ENCODE measurements at places on chromosomes 4 and X.

DNA sequence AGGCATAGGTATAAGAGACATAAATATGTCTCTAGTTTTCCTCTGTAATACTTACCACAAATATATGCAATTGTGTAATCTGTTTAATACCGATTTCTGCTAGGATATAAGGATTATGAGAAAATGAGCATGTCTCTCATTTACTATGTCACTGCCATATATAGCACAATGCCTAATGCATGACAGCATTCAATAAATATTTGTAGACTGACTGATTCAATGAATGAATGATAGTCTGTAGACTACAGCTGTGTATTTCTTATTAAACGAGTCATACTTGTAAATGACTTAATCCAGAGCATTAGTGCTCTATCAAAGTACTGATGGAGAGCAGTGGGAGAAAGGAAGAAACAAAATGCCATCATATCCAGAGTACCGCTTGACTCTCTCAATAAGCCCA is 175.6 kb downstream of the PPP3CA start:
- no peak for DNase-seq

- DNase-seq: no peak
These were observed 16.3 kb downstream of the GPR34 start for GRCh38 chrX:41705042-41705441.

DNA sequence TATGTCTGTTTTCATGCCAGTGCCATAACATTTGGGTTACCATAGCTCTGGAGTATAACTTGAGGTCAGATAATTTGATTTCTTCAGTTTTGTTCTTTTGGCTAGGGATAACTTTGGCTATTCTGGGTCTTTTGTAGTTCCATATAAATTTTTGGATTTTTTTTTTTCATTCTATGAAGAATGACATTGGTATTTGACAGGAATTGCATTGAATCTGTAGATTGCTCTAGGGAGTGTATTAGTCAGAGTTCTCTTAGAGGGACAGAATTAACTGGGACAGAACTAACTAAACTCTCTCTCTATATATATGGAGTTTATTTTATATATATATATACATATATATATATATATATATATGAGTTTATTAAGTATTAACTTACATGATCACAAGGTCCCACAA is 32.2 kb upstream of the SLIT2 start:
- DNase-seq: no peak

- no peak for DNase-seq
These were observed 291.7 kb downstream of the USP46 start for GRCh38 chr4:52367282-52367830.

GRCh38 chrX:55648434-55648833 is 25.2 kb downstream of the FOXR2 start:
- no peak for DNase-seq

DNA sequence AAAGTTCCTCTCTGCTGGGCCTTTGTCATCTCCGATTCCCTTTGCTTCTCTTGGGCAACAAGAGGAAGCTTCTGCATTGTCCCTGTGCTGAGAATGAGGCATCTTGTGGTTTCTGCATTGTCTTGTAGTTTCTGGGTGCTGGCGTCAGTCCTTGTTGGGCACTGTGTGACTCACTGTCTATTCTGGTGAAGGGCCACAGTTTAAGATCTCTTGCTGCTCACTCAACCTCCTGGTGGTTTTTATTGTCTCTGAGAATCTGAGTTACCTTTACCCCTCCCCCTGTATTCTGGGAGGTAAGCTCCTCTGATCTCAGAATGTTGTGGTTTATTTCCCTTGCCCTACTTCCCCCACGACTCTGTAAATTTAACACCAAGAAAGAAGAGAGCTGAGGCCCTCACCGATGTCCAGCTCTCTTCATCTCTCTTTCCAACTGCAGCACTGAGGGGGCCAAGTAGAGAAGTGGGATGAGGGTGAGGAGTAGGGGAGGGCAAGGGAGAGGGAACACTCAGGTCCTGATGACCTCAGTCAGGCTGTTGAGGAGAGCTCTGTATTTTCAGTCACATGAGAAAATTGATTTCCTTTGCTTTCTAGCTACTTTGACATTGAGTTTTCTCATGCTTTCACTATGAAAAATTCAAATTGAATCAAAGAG is 441.6 kb upstream of the PITX2 start:
- no peak for DNase-seq

DNA sequence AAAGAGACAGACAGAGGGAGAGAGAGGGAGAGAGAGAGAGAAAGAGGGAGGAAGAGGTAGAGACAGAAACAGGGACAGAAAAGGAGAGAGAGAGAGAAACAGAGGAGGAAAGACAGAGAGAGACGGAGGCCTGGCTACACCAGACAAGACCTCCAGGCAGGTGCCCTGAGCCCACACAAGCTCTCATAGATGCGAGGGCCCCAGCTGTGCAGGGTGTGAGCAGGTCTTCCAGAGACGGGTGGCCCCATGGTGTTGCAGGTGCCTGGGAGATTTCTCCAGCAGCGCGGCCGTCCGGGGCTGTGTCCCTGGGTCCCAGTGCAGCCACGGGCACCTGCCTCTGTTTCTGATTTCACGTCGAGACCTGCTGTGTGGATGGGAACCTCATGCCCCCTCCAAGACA is 253.0 kb downstream of the SHOX start:
- DNase-seq: no peak

- DNase-seq: no peak
These were observed 339.8 kb upstream of the FRG1 start for GRCh38 chr4:189600718-189601435.

DNA sequence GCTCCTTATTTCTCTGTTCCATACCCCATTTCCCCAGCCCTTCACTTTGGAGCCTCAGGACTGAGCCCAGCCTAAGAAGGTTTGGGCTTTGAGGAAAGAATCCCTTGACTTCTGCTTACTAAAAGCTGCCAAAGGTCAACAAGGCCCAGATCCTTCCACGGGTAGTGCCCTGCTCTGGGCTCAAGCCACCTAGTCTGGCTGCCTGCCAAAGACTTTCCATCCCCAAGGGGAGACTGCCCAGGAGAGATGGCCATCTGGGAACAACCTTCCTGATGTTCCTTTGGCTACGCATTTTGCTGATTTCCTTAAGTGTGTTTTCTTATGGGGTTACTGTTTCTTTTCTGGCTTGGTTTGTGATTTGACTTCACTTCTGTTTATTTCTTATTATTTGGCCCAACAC is 49.8 kb upstream of the NDP start:
- no peak for DNase-seq

- DNase-seq: no peak
These were observed 24.3 kb downstream of the CXCL13 start for GRCh38 chr4:77629885-77630284.

DNA sequence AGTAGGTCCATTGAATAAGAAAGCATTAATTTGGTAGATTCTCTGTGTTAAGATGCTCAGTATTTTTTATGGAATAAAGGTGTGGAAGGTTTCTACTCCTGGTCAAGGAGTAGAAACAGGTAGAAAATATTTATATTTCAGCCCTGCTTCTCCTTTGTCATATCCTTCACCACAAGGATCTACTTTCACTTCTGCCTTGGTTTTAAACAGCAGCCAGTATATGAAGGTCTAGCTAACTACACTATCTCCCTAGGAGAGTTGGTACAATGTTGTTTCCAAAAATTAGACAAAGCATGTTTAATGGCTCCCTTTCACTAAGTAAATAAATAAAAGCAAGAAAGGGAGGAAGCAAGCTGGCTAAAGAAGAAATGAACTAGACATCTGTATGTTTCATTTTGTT is 44.6 kb upstream of the GYPA start:
- no peak for DNase-seq

- DNase-seq: peak; percentile 39
These were observed 52.8 kb downstream of the P2RY10 start for GRCh38 chrX:78997870-78998558.

- no peak for DNase-seq
These were observed 718.7 kb upstream of the TENM3 start for GRCh38 chr4:181524499-181524898.

- DNase-seq: no peak
These were observed 36.5 kb upstream of the CEP135 start for GRCh38 chr4:55912249-55912648.

DNA sequence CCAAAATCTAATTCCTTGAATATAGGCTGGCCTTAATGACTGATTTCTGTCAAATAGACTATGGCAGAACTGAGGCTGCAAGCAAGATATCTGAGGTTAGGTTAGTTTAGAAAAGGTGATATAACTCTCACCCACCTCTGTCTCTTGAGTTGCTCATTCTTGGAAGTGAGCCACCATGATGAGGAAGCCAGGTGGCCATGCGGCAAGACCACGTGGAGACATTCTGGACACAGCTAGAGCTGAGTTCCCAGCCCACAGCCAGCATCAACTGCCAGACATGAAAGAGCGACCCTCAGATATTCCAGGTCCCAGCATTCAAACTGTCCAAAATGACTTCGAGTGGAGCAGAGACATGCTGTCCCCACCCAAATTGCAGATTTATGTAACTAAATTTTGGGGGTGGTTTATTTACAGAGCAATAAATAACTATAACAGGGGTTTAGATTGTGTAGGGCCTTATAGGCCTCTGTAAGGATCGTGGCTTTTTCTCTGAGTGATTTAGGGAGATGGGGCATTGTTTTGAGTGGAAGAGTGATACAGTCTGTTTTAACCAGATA is 33.7 kb downstream of the USP53 start:
- DNase-seq: no peak

DNA sequence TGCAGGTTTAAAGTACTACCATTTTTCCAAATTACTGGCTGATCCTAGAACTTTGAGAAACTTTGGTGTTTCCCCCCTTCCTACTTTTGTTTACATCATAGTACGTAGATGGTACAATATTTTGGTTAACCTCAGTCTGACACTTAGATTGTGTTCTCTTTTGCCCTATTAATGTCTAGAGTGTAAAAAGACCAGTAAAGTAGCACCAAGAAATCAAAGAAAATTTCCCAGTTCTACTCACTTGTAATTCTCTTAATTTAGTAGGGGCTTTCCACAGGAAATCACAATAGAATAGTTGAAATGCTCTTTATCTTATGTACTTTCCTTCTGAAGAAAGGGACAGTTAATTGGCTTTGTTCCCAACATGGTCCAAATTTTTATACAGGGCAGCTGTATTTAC is 51.6 kb downstream of the NFKB1 start:
- peak; percentile 48 for DNase-seq

DNA sequence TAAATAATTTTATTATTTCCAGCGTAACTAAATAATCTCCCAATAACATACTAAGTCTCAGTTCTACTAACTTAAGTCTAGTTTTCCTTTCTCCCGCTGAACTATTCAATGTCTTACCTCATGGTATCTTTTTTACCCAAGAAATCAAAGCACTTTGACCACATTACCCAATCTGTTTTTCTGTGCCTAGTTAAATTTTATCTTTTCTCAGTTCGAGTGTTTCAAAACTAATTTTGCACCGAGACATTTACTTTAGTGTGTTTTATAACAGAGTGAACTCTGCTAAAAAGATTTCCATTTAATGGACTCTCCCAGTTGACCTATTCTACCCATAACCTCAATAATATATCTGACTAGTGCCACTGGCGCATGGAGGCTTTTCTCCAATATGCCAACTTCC is 67.6 kb upstream of the IRF2 start:
- no peak for DNase-seq

DNA sequence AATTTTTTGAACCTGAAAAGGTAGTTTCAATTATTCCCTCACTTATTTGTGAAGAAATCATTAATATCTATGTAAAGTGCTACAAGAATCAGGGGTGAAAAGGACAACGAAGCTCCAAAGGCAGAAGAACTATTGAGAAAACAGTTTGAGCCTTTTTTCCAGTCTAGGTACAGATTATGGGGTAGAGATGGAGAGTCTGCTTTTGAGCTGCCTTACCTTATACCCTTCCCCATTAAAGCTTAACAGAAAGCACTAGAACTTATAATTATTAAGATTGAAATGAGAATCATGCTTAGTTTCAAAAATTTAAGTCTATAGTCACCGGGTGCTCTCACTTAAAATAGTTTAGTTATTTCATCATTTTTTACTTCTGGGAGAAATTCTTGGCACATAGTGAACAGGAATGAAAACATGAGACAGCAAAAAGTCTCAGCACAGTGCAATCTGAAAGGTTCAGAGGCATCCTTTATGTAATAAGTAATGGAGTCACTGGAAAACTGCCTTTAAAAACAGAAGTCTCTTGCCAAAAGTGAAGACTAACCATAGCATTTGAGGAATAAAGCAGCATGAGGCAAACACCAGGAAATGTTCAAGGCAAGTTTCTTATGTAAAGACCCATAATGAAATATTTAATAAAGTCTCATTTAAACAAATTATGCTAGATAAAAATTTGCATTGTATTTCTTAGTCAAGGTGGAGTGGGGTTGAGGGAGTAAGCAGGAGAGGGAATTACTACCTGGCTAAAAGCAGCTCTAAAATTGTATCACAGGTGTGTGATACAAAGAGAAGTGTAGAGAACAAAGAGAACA is 5.1 kb upstream of the DCLK2 start:
- DNase-seq: no peak

DNA sequence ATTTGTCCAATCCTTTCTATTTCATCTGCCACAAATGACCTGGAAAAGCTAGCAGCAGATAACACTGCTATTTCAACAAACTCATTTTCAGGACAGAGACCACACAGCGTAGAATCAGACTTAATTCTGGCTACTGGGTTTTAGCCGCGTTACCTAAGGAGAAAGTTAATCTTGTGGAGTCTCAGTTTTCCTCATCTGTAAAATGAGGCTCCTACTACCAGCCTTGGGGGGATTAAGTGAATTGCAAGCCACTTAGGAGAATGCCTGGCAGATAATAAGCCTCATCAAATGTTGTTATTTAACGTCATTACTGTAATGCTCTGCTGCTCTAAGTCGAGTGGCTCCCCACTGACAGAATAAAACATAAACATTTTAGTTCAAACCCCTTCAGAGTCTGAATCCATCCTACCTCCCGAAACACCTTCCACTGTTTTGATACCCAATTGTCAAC is 1.4 kb downstream of the CCNI start:
- DNase-seq: no peak

Data from CD4-positive, alpha-beta T cell treated with Interleukin-12 subunit alpha and Interleukin-12 subunit beta, for 1 hour (primary cell).